SIG-M5 (cell line): ENCODE measurements at places on chromosomes 16 and 17.

DNA sequence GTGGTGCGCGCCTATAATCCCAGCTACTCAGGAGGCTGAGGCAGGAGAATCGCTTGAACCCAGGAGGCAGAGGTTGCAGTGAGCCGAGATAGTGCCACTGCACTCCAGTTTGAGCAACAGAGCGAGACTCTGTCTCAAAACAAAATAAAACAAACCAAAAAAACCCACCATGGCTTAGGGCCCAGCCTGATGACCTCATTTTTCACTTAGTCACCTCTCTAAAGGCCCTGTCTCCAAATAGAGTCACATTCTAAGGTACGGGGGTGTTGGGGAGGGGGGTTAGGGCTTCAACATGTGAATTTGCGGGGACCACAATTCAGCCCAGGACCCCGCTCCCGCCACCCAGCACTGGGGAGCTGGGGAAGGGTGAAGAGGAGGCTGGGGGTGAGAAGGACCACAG, 1.4 kb upstream of the STH start:
- no peak for DNase-seq

- no peak for DNase-seq
These were observed 24.8 kb upstream of the NSRP1 start for GRCh38 chr17:30091771-30092170.

DNA sequence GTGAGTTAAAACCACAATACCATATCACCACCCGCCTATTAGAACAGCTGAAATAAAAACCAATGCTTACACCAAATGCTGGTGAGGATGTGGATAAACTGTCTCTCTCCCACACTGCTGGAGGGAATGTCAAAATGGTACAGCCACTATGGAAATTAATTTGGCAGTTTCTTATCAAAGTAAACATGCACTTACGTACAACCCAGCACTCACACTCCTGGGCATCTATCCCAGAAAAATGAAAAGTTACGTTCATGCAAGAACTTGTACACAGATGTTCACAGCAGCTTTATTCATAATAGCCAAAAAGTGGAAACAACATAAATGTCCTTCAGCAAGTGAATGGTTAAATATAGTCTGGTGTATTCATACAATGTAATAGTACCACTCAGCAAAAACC, 173.2 kb upstream of the MYOCD start:
- DNase-seq = no peak

- no peak for DNase-seq
These were observed 5.4 kb upstream of the ITGA2B start for GRCh38 chr17:44394833-44395232.

GRCh38 chr16:695355-696089, 5.3 kb upstream of the WDR24 start:
- DNase-seq = no peak

GRCh38 chr16:48157794-48158193, 2.0 kb upstream of the ABCC12 start:
- DNase-seq = no peak

- DNase-seq = no peak
These were observed 460 bp upstream of the SLC13A2 start for GRCh38 chr17:28472871-28473497.

DNA sequence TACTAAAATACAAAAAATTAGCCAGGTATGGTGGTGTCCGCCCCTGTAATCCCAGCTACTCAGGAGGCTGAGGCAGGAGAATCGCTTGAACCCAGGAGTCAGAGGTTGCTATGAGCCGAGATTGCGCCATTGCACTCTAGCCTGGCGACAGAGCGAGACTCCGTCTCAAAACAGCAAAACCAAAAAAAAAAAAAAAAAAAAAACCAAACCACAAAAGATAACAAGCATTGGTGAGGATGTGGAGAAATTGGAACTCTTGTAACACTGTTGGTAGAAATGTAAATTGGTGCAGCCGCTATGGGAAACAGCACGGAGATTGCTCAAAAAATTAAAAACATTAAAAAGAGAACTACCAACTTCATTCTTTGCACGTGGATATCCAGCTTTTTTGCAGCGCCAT, 119.4 kb downstream of the OR1D5 start:
- peak; percentile 29 for DNase-seq

DNA sequence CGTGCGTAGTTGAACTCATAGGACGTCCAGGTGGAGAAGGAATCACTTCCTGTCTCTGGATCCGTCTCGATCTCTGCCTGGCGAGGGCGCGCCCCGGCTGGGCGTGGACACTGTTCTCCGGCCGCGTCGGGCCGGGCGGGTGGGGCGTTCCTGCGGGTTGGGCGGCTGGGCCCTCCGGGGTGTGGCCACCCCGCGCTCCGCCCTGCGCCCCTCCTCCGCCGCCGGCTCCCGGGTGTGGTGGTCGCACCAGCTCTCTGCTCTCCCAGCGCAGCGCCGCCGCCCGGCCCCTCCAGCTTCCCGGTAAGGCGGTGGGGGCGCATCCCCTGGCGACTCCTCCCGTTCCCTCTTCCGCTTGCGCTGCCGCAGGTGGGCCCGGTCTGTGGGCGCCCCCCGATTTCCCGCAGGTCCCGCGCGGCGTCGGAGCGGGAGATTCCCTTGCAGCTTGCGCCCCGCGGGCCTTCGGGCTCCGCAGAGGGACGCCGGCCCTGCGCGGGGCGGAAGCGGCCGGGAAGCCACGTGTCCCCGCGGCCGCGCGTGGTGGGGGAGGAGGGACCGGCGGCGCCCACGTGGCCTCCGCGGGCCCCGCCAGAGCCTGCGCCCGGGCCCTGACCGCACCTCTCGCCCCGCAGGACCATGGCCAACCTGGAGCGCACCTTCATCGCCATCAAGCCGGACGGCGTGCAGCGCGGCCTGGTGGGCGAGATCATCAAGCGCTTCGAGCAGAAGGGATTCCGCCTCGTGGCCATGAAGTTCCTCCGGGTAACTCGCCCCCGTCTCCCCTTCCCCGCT, at the start of gene NME2:
NME2 (plus strand) TSS at position 214 of the 789 bp plus-strand sequence; CDS start at position 634, 420 bp downstream.
- DNase-seq = no peak

DNA sequence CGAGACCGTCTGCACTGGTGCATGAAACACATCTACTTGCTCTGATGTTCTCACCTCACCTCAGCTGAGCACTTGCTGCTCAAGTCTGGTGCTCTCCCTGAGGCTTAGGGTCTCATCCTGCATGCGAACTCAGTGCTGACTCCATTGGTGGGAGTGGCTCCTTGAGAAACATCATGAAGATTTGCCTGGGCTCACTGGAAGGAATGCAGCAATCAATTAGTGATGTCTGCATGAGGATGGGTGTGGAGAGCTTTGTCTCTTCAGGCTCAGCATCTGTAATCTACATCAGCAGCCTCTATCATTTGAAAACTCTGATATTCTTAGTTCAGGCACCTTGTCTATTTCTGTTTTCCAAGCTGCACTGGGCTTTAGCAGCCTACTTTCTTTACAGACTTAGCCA, 204.4 kb downstream of the IRF8 start:
- DNase-seq = no peak

DNA sequence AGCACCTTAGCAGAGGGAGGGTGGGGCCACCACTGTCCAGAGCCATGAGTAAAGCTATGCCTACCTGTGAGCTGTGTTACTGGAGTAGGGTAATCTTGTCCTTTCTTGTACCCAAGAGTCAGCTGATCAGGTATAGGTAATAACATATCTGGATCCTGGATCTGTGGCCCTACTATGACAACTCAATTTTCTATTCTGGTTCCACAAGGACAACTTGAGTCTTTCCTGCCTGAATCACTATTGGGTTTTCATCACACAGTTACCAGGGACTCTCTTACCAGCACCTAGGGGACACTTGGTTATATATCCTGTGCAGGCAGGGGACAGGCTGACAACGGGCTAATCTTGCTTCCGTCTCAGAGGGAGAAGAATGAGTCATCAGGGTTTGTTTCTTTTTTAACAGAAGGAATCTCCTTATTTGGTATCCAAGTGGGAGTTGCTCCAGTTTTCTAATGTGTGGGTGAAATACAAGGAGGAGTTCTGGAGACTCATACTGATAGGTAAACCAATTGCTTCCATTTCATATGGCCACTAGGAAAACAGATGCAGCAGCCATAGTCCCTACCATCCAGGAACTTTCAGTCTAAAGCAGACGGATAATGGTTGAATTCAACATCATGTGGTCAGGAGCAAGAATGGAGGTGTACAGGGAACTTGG, 6.8 kb downstream of the ZNF267 start:
- DNase-seq = peak; percentile 19

DNA sequence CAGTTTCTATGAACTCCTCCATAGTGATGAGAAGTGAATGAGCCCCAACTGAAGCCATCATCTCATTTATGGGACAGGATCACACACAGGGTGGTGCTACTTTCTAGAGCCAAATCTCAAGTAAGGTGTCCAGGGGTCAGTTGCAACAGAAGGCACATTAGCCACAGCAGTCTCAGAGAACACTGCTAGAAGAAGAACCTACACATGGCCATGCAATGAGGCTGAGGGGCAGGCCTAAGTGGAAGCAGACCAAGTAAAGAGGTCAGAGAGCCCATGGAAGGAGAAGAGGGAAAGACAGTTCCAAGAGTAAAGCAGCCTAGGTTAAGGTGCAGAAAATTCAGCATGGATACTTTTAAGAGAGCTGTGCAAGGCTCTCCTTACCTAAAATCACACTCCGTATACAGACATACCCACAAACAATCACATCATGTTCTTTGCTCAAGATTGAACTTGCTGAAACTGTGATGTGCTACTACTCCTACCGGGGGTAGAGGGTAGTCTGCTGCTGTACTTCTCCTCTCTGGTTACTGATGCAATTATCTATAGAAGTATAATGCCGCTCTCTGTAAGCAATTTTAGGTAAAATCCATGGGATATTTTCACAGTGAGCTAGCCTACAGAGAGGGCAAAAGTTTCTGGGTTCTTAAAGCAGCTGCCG, 1.7 kb downstream of the ABCA8 start:
- no peak for DNase-seq

DNA sequence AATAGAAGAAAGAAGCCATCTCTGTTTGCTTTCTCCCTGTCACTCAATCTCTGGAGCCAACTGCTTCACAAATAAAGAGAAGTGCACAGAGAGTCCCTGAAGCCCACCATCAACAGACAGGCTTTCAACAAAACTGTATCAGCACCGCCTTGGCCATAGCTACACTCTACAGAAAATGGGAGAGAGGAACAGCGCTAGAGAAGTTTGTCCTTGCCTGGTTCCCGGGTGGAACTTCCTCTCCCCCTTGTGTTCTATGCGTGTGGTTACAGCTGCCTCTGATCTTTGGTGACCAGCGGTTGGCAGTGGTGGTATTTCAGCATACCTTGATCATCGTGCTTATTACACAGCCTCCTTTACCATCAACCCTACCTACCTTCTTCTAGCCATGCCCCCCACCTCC, 91.4 kb upstream of the CCL2 start:
- no peak for DNase-seq

DNA sequence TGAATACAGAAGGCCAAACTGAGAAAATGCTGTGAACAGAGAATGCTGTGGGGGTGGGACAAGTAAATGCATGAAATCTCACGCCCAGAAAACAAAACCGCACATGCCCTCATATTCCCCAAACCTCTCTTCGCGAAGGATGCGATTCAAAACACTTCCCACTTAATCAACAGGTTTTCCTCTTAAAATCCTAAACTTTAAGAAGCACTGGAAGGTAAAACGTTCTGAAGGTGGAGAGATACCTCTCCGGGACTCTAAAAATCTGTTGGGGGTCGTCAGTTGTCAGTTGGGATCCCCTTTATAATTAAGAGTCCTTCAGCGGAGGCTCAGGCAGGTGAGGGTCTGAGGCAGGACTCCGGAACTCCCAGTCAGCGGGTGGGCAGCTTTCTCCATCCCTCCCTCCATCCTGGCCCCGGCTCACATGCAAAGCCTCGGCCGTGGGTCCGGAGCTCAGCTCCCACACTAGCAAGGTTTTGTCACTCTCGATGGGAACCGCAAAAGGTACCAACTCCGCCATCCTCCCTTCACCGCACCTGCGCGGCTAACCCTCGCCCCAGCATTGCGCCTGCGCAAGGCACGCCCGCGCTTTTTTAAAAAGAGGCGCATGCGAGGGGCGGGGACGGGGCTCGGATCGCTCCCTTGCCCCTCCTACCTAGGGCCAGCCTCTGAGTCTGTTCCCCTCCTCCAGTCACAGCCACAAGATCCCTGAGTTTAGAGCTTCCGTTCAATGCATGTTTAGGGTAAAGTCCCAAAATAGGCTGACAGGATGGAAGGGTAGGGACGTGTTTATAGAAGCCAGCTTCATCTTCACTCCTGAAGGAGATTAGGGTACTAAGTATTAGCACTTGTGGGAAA, at the start of gene RDM1:
RDM1 (minus strand) TSS at position 563 of the 855 bp plus-strand sequence; CDS start at position 517, 46 bp downstream.
- DNase-seq = peak; percentile 37
